T-cell (primary cell): ENCODE measurements at places on chromosomes 6 and 20.

- no peak for DNase-seq
These were observed 8.1 kb upstream of the HBS1L start for GRCh38 chr6:135062735-135063134.

- no peak for DNase-seq
These were observed 23.9 kb upstream of the MICB start for GRCh38 chr6:31473780-31474761.

GRCh38 chr6:170134031-170134470, 156.8 kb downstream of the DLL1 start:
- no peak for DNase-seq

DNA sequence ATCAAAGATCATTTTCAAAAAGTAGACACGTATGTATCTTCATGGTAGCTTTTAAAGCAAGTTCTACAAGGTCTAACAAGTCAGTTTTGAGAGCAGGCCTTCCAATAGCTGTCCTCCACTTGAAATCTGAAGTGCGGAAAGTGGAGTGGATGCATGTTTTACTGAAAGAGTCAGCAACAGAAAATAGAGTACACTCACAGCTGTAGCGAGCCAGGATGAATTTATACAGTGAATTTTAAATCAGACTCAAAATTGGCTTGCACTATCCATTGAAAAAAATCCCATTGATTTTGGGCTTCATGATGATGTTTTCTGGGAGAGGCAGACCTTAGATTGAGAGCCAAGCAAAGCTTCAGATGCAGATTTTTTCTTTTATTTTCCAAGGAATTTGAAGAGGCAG, 80.6 kb downstream of the GJA10 start:
- DNase-seq: no peak

- DNase-seq: no peak
These were observed 173.0 kb upstream of the FERMT1 start for GRCh38 chr20:6295867-6296256.

DNA sequence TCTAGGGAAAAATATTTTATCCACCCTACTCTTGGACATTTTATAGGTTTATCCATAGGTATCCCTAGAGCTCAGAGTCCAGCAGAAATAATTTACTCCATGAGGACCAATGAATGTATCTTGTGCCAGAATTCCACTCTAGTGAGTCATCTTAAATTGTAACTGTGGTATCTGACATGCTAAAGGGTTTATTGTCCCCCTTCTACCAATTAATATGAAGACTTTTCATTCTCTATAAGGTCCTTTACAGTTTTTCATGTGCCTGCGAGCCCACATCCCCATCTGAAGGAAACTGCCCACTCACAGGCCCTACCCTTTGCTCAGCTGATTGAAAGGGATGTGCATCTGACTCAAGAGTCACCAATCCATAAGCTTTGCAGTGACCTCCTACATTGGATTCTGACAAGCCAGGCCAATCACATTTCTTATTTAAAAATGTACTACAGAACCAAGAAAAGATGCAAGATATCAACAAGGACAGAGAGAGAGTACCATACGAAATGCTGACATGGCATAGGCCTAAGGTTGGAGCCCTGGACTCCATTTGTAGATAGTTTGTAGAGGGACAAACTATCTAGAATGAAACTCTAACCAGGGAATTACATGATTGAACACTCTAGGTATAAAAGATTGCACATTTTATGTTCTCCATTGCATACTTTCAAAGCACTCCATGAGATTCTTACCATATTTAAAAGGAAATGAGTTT, 93.4 kb upstream of the DEFB112 start:
- DNase-seq: no peak

GRCh38 chr6:4345543-4345942, 210.2 kb upstream of the ECI2 start:
- DNase-seq: no peak

DNA sequence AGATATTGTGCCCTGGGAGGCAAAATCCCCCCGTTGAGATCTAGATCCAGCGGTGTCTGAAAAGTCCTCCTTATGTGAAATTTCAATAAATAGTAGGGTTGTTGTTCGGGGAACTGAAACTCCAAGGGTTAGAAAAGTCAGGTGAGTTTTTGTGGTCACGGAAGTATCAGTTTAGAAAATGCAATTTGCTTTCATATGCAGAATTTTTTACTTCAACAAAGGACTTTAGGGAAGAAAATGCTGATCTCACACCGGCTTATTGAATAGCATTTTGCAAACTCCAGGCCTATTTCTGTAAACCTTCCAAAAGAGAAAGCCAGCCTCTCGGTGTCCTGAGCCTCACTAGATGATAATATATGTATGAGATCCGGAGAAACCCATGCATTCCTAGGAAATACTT, 254.7 kb downstream of the TSHZ2 start:
- DNase-seq: no peak

DNA sequence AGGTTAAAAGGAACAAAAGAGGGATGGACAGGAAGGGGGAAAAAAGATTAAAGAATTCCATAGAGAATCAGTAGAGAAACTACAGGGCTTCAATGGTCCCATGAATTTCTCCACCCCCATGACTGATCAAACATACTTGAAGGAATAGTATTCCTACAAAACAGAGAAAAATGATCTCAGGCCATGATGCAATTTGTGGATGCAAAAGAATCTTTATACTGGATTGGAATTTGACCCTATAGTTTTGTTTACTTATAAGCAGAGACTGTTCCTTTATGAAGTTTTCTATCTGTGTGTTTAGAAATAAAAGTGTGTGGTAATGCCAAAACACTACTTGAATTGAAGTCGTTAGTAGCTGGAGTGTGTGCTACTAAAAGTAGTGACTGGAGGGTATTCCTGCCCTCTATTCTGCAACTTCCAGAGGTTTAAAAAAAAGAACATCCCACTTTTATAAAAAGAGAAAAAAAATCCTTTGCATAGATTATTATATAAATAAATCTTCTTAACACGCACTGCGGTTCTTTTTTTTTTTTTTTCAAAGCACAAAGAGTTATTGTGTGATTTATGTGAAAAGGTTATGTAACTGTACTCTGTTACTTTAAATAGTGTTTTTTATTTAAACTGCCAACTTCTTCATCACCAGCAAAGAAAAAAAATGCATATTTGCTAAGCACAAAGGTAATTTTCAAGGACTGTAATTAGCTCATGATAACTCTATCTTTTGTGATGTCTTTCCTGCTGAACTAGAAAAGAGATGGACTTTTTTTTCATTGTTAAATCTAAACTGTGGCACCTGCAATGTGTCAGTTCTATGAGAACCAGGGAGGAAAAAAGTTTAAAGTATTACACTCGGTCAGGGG, 214.5 kb upstream of the CITED2 start:
- no peak for DNase-seq

DNA sequence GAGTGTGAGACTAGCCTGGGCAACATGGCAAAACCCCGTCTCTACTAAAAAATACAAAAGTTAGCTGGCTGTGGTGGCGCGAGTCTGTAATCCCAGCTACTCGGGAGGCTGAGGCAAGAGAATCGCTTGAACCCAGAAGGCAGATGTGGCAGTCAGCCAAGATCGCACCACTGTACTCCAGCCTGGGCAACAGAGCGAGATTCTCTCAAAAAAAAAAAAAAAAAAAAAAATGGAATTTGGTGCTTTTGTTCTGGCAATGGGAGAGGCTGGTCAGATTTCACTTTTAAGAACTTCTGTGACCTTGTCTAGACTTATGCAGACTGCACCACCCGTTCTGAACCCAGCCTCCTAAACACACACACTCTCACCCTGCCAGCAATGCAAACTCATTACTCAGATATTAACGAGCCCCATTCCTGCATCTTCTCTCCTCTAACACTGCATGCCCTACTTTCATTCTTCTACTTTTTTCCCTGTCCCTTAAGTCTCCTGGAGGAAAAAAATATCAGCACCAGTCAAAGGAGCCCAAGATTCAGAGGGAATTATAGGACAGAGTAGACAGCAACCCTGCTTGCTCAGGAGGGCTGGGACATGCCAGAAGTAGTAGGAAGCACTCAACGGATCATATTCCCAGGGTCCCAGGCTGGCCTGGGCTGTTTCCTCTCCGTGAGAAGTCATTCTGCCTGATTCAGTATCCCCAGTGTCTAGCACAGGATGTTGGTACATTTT, 4.4 kb downstream of the MOCS1 start:
- DNase-seq: no peak

DNA sequence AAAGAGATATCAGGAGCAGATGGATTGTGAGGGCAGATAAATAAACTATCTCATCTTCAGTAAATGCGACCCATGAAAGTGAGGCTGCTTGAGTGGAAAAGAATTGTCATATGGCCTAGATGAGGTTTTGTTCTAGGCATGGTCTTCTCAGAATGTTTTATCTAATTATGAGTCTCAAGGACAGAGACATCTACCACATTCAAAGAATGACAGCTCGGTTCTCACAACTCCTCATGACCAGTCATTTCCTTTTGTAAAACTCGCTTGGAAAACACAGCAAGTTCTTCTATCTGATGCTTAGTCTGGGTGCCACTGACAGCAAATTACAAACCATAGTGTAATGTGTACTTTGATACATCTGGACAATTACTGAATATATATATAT, 140.5 kb downstream of the CCDC170 start:
- no peak for DNase-seq

- no peak for DNase-seq
These were observed 11.4 kb upstream of the LTA start for GRCh38 chr6:31560697-31561058.

GRCh38 chr6:168385037-168385759, 55.8 kb upstream of the SMOC2 start:
- DNase-seq: no peak

DNA sequence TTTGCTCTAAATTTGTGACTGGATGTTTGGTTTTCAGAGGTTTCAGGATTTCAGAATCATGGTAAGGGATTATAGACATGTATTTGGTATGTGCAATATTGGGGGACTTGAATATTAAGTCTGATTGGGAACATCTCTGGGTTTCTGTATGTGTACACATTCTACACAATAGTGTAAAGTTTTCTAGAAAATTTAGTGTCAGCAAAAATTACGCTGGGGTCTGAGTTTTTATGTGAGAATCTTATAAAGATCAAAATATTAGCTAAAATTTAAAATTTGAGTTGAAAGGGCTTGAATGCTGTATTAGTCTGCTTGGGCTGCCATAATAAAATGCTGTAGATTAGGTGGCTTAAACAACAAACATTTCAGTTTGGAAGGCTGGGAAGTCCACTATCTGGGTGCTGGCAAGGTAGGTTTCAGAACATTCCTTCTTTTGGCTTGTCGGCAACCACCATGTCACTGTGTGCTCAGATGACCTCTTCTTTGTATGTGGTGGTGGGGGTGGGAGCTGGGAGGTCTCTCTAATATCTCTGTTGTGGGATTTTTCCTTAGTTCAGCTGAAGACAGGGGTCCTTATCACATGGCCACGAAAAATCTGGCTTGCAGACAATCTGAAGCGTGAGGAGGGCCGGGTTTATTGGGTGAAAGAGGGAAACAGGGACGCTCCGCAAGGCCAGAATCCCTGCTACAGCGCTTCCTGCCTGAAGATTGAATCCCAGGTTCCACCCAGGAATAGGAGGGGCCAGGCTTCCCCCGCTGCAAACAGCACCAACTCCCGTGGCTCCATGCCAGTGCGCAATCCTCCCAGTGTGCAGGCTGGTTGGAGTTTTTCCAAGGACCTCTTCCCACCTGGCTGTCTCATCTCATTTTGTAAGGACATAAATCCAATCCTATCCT, 299.7 kb downstream of the PLCB1 start:
- no peak for DNase-seq

DNA sequence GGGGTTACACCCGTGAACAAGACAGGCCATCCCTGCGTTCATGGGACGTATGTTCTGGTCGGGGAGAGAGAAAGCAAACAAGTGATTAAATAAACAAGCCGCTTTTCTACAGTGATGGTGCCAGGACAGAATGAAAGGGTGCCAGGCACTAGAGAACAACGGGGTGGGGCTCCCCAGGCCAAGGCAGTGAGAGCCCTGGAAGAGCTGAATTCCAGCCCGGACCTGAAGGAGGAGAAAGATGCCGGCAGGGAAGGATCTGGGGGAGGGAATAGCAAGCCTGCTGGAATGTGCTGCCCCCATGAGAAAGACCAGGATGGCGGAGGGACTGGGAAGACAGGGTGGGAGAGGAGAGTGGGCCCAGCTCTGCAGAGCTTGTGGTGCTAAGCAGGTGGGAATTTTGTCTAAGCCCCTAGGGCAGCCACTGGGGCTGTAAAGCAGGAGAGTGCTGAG, 7.5 kb downstream of the SNAI1 start:
- no peak for DNase-seq

GRCh38 chr6:127298475-127298874, 31.8 kb downstream of the RNF146 start:
- no peak for DNase-seq

DNA sequence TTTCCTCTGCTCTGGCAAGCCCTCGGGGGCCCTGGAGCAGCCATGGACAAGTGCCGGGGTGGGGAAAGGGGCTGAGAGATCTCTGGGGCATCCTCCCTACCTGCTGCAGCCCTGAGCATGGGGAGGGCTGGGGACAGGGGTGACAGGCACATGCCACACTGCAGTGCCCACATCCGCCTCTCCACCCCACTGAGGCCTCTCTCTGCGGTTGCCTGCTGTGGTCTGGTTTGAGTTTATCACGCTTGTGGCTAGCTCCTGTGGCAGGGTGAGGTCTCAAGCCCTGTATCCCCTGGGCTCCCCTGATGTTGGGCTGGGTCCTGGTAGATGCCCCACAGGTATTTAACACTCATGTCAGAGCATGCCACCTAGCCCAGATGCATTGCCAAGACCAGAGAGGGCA, 52.9 kb upstream of the MLN start:
- peak; percentile 75 for DNase-seq
